ENCODE measurements at places on chromosomes 2 and 18.

- DNase-seq = no peak
- H3K4me1 ChIP-seq = peaks cover 15% of the 10 kb centered on the region
- no peaks in the 10 kb centered on the region for H3K36me3 ChIP-seq
- H3K27ac ChIP-seq = peak overlapping the region; percentile 24
- no peak overlapping the region for H3K4me3 ChIP-seq
These were observed 9.8 kb downstream of the CKAP2L start for GRCh38 chr2:112754564-112754963.

DNA sequence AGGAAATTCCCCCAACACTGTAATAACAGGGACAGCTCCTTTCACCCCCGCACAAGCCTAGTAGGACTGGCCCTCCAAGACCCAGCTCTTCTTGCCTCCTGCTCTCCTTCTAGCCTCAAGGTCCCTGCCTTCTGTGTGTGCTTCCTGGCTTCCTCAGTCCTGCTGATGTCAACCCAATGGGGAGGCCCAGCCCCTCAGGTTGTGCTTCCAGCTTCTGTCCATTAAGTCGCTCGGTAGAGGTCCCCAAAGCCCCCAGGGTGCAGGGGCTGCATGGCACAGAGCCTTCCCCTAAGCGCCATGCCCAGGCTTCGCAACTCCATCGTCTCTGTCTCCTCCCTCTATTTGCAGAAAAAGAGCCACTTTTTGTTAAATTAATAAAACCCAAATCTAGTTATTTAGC lies 39.0 kb downstream of the BOK start:
- H3K27me3 ChIP-seq = no peaks in the 10 kb centered on the region
- DNase-seq = no peak
- H3K4me3 ChIP-seq = no peak overlapping the region

DNA sequence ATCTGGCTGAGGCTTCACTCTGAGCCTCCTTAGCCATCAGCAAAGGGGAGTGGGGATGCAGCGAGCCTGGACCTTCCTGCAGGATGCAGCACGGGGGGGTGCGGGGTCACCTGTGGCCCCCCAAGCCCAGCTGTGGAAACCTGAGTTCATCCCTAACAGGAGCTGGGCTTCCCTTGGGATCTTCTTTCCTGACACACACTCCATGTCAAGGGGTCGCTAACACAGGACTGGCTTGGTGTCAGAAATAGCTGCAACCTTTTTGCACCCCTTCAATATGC lies 174.7 kb downstream of the RTP5 start:
- peaks cover 12% of the 10 kb centered on the region for H3K27me3 ChIP-seq
- no peak for DNase-seq
- H3K4me3 ChIP-seq = no peak overlapping the region
- no peak overlapping the region for H3K27ac ChIP-seq
- peaks cover 2% of the 10 kb centered on the region for H3K36me3 ChIP-seq

DNA sequence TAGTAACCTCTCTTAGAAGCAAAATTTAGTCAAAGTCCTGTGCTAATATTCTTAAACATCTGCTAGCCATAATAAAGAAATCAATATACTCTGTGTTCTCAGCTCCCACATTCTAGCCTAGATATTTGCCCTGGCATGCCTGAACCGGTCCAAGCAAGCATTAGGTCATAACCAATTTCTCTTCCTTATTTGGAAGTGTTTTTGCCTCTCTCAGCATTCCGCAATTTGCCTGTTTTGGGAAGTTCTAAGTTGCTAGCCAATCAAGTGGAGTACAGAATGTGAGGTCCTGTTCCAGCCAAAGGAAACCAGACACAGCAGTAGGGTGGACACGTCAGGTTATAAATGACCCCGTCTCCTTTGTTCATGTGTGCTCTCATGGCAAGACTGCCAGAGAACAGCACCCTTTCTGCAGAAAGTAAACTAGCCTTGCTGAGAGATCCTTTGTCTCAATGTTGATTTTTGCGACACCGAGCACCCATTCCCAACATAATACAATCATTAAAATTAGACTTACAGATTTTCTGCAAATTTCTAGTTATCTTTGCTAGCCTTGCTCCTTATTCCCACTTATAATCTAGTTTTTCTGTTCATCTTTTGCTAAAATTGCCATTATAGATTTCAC lies 13.0 kb upstream of the SULT1C4 start:
- peaks cover 5% of the 10 kb centered on the region for H3K4me1 ChIP-seq
- no peak overlapping the region for H3K27ac ChIP-seq
- no peaks in the 10 kb centered on the region for H3K27me3 ChIP-seq
- no peaks in the 10 kb centered on the region for H3K36me3 ChIP-seq
- DNase-seq = no peak
- H3K4me3 ChIP-seq = no peak overlapping the region

DNA sequence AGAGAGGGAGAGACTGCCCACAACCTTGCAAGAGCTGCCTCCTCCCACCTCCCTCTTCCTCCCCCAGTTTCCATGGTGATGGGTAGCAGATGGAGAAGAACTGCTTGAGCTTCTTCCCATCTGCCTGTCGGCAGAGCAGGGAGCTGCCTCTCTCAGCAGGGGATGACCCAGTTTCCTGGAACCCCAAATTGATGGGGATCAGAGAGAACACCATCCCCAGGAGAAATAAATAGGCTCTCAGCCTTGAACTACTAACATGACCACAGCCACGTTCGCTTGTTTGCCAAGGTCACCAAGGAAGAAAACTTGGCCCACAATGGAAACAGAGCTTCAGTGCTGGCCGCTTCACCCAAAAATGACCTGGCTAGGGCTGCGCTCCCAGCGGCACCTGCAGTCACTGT lies 82.2 kb downstream of the ADD2 start:
- peaks cover 4% of the 10 kb centered on the region for H3K4me1 ChIP-seq
- no peaks in the 10 kb centered on the region for H3K27me3 ChIP-seq
- no peak overlapping the region for H3K4me3 ChIP-seq
- peaks cover 28% of the 10 kb centered on the region for H3K36me3 ChIP-seq
- DNase-seq = no peak

DNA sequence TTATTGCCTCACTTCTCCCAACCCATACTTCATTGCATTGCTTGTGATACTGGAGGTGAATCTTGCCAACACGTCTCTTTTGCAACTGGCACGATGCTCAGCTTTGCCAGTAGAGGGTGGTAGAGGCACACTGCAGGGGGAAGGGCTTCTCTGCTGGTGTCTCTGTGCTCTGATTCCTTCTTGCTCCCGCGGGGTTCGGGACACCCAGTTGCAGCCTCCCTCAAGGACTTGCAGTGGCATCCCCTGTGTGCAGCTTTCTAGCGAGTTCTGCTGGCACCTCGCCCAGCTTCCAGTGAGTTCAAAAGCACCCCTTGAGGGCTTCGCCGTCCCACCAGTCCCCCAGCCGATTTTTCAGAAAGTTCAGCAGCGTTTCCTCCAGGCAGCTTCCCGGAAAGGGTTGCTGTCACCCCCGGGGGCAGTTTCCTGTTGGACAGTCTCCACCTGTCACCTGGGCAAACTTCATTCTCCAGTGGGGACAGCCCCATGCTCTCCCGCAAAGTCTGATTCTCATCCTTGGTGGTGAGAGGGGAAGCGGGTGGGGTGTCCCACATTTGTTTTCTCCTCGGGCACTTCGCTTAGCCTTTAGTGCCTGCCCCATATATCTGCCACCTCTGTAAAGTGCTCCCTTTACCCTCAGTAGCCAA lies 35.4 kb upstream of the EN1 start:
- H3K27me3 ChIP-seq = peaks cover 11% of the 10 kb centered on the region
- DNase-seq = peak; percentile 60
- H3K27ac ChIP-seq = no peak overlapping the region
- no peaks in the 10 kb centered on the region for H3K36me3 ChIP-seq

GRCh38 chr2:106996171-106996769 lies 110.3 kb upstream of the ST6GAL2 start:
- H3K27ac ChIP-seq = no peak overlapping the region
- H3K4me1 ChIP-seq = no peaks in the 10 kb centered on the region
- H3K36me3 ChIP-seq = no peaks in the 10 kb centered on the region
- no peaks in the 10 kb centered on the region for H3K27me3 ChIP-seq

DNA sequence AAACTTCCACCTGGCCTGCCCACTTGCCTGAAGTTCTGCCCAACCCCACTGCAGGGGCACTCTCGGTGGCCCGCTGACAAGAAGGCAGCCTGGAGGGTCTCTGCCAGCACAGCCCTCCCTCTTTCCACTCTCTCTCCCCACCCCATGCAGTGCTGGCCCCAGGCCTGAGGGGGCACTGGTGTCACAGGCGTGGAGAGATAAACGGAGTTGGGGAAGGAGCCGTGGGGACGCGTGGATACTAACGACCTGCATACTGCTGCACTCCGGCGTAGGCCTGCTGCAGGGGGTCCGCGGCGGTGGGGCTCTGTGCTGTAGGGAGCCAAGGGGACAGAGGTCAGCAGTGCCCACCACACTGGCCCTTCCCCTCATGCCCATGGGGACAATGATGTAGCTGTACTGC lies 299.3 kb downstream of the CELF4 start:
- H3K36me3 ChIP-seq = no peaks in the 10 kb centered on the region
- H3K4me1 ChIP-seq = peaks cover 7% of the 10 kb centered on the region
- H3K27me3 ChIP-seq = peaks cover 18% of the 10 kb centered on the region
- no peak for DNase-seq
- H3K27ac ChIP-seq = no peak overlapping the region

- no peak for DNase-seq
- no peak overlapping the region for H3K4me3 ChIP-seq
- no peak overlapping the region for H3K27ac ChIP-seq
- H3K4me1 ChIP-seq = peaks cover 12% of the 10 kb centered on the region
- peaks cover 1% of the 10 kb centered on the region for H3K27me3 ChIP-seq
These were observed 56.2 kb downstream of the KCNG2 start for GRCh38 chr18:79853993-79854364.
